ENCODE measurements at places on chromosomes 13 and 19. TPM values are rescaled to one million over a fixed set of nuclear protein-coding genes. Genes with fewer than 3 reads are reported as not detected.

DNA sequence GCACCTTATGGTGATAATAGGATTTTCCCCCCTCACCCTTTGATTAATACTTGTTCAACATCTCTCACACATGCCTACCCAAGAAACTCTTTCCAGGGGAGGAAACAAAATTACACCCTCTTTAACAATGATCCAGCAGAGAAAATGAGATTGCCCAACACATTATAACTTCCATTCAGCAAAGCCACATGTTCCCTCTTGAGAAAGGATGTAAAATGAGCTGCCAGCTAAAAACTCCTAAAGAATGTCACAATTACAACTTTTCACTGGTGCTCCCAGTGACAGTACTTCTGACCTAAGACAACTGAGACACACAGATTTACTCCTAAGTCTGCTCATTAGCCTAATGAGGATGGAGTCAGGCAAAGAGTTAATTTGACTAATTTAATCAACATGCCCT is 621.4 kb downstream of the DIAPH3 start:
- no peaks in the 10 kb centered on the region for H3K27me3 ChIP-seq
- H3K4me3 ChIP-seq: no peak overlapping the region
- no peaks in the 10 kb centered on the region for H3K36me3 ChIP-seq
- no peak for DNase-seq

IGFL4 gene
- 10.6 TPM for total RNA-seq

- no peak overlapping the region for H3K4me3 ChIP-seq
- H3K27ac ChIP-seq: no peak overlapping the region
- no peaks in the 10 kb centered on the region for H3K36me3 ChIP-seq
- H3K4me1 ChIP-seq: no peaks in the 10 kb centered on the region
- no peak for DNase-seq
These were observed 1253.2 kb upstream of the PRR20A start for GRCh38 chr13:55887561-55887960.

FAM216B gene
- not detected for total RNA-seq

- H3K4me1 ChIP-seq: peaks cover 71% of the 10 kb centered on the region
- peak overlapping the region; percentile 67 for H3K27ac ChIP-seq
- DNase-seq: peak; percentile 70
- H3K4me3 ChIP-seq: peak overlapping the region; percentile 74
These were observed 1.2 kb downstream of the RAB11B start for GRCh38 chr19:8391198-8392016.

FPR1 gene
- 0.72 TPM for total RNA-seq

TMEM145 gene
- not detected for total RNA-seq

GRCh38 chr13:97938706-97939475 is 14.6 kb upstream of the IPO5 start:
- H3K27ac ChIP-seq: no peak overlapping the region
- H3K36me3 ChIP-seq: no peaks in the 10 kb centered on the region
- DNase-seq: no peak
- no peak overlapping the region for H3K4me3 ChIP-seq

DNA sequence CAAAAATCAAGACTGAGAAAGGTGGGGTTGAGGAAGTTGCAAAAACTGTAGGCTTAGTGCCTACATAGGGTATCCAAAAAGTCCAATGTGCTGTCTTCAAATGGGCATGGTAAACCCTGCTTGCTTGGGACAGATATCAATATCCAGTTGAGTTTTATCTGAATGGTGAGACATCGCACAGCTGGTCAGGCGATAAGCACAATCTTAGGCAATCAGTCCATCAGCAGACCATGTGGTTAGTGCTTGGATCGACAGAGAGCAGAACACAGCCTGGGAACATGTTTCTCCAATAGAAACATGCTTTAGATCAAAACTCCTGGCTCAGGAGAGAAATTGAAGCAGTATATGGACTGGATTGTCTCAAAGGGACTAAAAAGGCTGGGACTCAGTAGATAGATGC is 151.3 kb upstream of the IPO5 start:
- no peaks in the 10 kb centered on the region for H3K36me3 ChIP-seq
- no peaks in the 10 kb centered on the region for H3K27me3 ChIP-seq
- DNase-seq: no peak
- H3K4me3 ChIP-seq: no peak overlapping the region
- H3K4me1 ChIP-seq: peaks cover 9% of the 10 kb centered on the region
- H3K27ac ChIP-seq: no peak overlapping the region

DNA sequence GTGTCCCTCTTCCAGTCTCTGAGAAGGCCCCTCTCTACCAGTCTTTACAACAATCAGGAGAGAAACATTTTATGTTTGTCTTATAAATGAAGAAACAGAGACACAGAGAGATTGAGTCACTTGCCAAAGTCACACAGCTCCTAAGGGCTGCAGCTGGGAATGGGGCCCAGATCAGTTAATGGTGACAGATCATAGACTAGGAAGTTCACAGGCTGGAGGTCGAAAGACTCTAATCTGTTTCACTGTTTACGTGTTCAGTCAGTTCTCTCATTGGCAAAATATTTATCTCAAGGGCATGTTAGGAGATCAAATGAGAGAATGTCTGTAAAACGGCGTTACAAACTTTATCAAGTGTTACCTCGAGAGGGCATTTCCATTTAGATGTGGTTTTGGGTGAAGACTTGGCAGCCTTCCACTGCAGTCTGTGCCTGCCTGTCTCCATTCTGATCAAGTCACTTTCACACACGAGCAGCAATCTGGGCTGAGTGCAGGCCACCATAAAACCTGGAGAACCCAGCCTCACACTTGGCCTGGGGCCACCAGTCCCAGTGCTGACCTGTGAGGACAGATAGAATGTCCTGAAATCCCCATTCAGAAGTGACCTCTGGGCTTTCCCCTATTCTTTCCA is 65.1 kb downstream of the SIAH3 start:
- no peak for DNase-seq
- H3K4me3 ChIP-seq: no peak overlapping the region
- peaks cover 3% of the 10 kb centered on the region for H3K4me1 ChIP-seq
- H3K36me3 ChIP-seq: no peaks in the 10 kb centered on the region
- H3K27ac ChIP-seq: no peak overlapping the region

DNA sequence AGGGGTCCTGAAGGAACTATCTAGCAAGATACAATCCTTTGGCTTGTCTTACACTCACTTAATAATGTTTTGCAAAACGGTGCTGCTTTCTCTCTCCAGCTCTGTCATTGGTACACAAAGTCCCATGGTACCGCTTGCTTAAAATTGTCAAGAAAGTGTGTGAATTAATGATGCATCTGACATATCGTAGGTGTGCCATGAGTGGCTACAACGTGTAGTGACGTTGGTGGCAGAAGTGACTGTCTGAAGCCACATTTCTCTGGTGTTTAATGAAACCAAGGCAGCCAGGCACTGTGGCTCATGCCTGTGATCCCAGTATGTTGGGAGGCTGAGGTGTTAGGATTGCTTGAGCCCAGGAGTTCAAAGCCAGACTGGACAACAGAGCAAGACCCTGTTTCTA is 2.6 kb downstream of the HSH2D start:
- no peak overlapping the region for H3K4me3 ChIP-seq
- H3K27ac ChIP-seq: no peak overlapping the region
- no peaks in the 10 kb centered on the region for H3K36me3 ChIP-seq
- no peak for DNase-seq
- peaks cover 11% of the 10 kb centered on the region for H3K27me3 ChIP-seq
- H3K4me1 ChIP-seq: no peaks in the 10 kb centered on the region

DNA sequence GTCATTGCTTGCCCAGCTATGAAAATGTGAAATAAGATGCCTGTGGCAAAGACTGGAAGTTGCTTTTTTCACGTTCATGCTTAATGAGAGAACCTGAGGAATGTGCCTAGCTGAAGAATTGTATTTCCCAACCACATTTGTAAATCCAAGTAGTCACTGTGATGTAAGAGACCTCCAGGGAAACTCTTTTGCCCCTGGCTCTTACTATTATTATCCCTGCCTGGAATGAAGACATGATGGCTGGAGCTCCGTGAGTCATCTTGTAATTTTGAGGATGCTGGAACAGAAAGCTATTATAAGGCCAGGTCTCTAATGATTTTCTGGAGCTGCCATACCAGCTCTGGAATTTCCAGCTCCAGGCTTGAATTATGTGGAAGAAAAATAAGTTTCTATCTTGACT is 894.3 kb downstream of the DIAPH3 start:
- no peak for DNase-seq
- no peaks in the 10 kb centered on the region for H3K36me3 ChIP-seq
- no peak overlapping the region for H3K27ac ChIP-seq
- H3K27me3 ChIP-seq: no peaks in the 10 kb centered on the region
- H3K4me1 ChIP-seq: no peaks in the 10 kb centered on the region

GRCh38 chr13:25088562-25089221 is 7.2 kb upstream of the PABPC3 start:
- no peaks in the 10 kb centered on the region for H3K4me1 ChIP-seq
- H3K27ac ChIP-seq: no peak overlapping the region
- DNase-seq: no peak

DNA sequence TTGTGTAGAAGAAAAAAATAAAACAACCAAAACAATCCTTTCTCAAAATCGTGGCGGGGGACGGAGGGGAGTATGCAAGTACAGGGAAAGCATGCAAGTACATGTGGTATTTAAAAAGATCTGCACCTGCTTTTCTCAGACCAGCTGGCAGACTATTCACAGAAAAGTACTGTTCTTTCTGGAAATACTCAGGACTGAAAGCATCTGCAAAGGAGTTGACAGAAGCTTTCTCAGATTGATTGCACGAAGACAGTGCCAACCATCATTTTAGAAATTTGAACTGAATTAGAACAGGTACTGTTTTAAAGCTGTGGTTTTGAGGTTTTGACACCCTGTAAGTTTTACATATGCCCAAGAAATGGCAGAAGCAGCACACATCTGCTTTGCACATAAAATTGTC is 19.8 kb upstream of the PCDH8 start:
- H3K4me3 ChIP-seq: no peak overlapping the region
- H3K27ac ChIP-seq: no peak overlapping the region
- H3K27me3 ChIP-seq: peaks cover 3% of the 10 kb centered on the region
- DNase-seq: no peak
- H3K36me3 ChIP-seq: no peaks in the 10 kb centered on the region

DNA sequence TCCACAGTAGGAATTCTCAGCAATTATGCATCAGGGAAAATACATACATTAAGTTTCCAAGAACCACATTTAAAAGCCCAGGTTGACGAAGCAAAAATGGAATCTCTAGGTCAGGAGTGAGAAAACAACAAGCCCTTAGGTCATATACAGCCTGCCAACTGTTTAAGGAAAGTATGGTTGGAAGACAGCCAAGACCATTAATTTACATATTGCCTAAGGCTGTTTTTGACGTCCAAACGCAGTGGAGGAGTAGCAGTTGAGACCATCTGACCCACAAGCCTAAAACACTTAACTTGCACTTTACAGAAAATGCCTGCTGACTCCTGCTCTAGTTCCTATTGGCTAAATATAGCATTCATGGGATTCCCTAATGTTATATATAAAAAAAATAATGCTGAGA is 299.0 kb downstream of the ITGBL1 start:
- H3K27ac ChIP-seq: no peak overlapping the region
- H3K4me3 ChIP-seq: no peak overlapping the region
- H3K27me3 ChIP-seq: no peaks in the 10 kb centered on the region
- DNase-seq: no peak

GRCh38 chr19:39515551-39516191 is 732 bp downstream of the SELENOV start:
- H3K27ac ChIP-seq: no peak overlapping the region
- H3K4me3 ChIP-seq: peak overlapping the region; percentile 37
- H3K4me1 ChIP-seq: peaks cover 13% of the 10 kb centered on the region
- peaks cover 72% of the 10 kb centered on the region for H3K27me3 ChIP-seq

NANOS3 gene
- not detected for total RNA-seq

Data from suprapubic skin (tissue), 4 donors.